Sigmoid colon (tissue), 7 donors: ENCODE measurements at places on chromosomes 6 and 20.

- DNase-seq = no peak
Observed at GRCh38 chr6:130507666-130508028, 141.8 kb downstream of the TMEM200A start.

DNA sequence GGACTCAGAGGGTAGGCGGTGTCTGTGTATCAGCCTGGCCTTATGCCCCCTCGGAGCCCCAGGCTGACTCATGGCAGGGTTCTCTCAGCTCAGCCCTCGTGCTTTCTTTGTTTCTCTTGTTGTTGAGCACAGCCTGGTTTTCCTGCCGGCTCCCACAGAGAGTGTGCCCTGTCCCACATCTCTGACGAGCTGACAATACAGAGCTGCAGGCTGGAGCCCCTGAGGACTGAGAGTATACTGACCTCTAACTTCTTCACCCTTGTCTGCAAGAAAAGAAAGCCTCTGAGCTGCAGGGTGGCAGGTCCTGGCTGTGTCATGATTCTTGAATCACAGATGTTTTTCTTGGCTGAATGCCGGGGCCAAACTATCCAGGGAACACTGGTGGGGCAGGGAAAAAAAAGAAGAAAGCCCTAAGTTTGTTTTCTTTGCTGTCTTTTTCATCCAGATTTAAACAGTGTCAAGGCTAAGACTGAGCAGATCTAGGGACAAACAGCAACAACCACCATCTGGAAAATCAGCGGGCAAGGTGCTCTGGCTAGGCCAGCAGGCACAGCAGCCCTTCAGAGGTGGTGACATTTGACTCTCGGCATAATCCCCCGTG lies 63.3 kb upstream of the ZNF133 start:
- no peak for DNase-seq

DNA sequence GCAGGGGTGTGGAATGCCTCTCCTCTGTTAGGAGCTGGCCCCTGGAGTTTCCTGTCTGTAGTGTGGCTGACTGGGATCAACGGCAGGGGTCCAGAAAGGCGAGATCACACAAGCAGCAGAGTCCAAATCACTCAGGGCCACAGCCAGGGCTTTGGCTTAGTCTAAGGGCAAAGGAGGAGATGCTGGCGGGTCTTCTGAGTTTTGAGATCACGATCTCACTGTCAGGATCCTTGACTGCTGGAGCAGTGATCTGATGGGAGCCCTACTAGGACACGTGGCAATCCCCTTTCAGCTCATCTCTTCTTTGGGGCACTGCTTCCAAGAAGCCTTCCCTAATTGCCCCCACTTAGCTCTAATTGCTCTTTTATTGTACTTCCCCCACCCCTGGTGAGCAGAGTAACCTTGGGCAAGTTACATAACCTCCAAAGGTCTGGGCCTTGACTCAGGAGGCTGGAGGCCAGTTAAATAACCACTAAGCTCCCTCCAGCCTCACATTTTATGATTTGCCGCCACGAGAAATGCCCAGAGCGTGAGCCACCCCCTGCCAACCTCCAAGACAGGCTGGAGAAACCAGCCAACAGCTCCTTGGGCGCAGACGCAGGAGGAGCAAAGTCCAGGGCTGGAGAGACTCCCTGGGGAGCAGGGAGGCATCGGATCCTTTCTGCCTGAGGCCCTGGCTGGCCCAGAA lies 12.0 kb downstream of the KCNK5 start:
- DNase-seq = no peak

- DNase-seq = no peak
Observed at GRCh38 chr6:44645276-44645675, 257.8 kb downstream of the CDC5L start.

GRCh38 chr6:33206027-33206863 lies 1.8 kb downstream of the HSD17B8 start:
- DNase-seq = no peak

DNA sequence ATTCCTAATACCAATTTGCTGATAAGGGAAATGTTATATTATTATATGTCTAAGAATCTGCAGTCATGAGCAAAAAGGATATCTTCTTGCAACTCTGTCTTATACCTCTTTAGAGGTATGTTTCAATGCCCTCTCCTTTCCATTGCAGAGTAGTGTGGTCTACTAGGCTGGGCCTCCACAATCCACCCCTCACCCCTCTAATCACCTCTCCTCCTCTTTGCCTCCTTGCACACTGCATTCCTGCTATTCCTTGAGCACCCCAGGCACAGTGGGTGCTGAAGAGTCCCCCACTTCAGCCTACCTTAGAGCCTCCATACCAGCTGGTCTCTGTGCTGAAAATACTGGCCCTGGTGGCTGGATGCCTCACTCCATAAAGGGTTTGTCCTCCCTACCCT lies 26.9 kb downstream of the ARMC2 start:
- DNase-seq = no peak

DNA sequence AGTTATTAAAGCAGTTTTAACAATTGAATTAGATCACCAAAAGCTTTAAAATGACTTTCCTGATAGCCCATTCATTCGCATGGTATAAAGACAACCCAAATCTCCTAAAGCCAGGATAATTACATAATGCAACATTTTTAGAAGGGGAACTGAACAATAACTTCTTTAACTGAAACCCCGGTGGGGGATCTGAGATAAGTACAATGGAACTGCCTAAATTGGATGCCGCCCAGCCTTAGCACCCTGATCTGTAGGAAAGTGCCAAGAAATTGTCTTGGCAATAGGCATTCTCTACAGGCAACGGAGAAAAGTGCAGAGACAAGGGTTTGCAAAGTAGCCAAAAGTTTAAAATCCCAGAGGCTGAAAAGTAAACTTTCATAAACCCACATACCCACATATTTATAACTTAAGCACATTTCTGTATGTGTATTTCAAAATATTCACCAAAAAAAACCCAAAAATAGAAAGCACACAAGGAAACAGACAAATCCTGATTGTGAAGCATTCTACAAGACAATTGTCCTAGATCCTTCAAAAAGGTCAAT lies 98.8 kb upstream of the BEND6 start:
- no peak for DNase-seq

DNA sequence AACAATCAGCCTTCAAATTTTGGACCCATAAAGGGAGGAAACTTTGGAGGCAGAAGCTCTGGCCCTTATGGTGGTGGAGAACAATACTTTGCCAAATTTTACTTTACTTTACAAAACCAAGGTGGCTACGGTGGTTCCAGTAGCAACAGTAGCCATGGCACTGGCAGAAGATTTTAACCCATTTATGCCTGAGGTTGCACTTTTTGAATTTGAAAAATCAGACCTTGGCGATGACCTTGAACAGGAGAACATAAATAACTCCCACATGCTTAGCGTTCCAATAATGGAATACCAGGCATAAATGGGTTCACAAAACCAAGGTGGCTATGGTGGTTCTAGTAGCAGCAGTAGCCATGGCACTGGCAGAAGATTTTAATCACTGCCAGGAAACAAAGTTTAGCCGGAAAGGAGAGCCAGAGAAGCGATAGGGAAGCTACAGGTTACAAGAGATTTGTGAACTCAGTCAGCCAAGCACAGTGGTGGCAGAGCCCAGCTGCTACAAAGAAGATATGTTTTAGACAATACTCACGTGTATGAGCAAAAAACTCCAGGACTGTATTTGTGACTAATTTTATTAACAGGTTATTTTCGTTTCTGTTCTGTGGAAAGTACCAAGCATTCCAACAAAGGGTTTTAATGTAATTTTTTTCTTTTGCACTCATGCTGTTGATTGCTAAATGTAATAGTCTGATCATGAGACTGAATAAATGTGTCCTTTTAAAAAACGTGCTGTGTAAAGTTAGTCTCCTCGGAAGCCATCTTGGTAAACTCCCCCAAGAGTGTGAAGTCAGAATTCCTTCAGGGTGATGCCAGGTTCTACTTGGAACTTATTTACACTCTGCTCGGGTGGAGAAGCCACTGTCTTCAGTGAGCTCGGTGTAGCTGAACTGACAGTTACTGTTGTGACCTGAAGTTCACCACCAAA lies 6.7 kb downstream of the SFT2D1 start:
- no peak for DNase-seq

DNA sequence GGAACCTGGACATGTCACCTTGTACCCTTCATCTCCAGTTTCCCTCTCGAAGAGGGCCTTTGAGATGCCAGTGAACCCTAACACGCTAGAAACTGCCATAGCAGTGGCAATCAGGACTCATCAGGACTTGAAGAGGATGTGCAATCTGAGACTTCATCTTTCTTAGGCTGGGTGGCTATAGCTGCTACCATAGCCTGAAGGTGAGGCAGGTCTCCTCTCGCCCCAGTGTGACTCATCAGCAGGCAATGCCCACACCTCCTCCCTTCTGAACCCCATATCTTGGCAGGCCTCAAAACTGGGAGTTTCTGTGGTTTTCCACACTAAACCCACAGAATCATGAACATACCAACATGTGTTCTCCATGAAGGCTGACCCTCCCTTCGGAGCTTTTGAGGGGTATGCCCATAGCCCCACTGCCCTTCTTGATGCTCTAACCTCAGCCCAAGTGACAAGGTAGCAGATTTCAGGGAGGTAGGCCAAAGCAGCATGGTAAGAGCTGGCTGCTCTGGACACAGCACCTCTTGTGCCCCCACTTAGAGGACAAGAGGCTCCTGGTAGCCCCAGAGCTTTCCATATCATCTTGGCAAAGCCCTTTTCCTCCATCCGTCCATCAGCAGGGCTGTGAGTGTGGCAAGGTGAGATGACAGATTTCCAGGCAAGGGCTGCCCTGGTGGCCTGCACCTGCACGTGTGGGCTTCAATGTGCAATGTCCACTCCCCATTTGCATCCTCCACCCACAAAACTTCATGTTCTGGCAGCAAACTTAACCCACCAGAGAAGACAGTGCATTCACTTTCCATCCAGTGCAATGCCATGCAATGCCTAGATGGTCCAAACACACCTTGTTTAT lies 2.6 kb downstream of the BLCAP start:
- no peak for DNase-seq

- no peak for DNase-seq
Observed at GRCh38 chr20:49132995-49133478, 55.1 kb downstream of the STAU1 start.

DNA sequence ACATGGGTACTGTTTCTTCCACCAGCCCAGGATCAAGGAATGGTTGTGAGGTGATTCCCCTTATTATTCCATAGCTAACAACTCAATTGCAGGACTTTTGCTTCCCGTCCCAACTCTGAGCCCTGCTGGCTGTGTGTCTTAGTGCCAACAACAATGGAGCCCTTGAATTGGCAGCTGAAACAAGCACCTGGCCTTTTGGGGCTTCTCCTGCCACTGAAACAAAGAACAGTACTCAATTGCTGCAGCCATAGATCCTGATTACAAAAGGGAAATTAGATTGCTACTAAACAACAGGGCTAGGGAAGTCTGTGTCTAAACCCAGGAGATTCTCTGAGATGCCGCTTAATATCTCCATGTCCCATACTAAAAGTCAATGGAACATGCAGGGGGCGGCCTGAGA lies 61.3 kb upstream of the CARMIL1 start:
- DNase-seq = no peak

DNA sequence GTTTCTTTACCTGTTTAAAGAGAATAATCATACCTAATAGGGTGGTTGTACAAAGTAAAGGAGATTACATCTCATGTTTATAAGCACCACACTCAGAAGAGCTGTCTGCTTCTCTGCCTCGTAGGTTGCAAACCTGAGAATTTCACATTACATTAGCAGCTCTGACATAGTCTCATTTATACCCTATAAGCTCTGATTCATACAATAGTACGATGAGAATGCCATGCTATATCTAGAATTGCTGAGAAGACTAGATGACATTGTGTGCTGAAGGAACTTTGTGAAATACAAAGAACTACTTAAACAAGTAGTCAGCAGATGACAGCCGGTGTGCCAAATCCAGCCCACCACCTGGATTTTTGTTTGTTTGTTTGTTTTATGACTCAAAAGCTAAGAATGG lies 121.2 kb downstream of the ADAT2 start:
- DNase-seq = no peak

- DNase-seq = no peak
Observed at GRCh38 chr6:13593103-13593502, 18.7 kb downstream of the SIRT5 start.
